Esophagus mucosa (tissue), 1 donor: ENCODE measurements at places on chromosomes 5 and 9.

- no peak for ATAC-seq
Measured at GRCh38 chr9:20292002-20292401, 330.3 kb downstream of the MLLT3 start.

DNA sequence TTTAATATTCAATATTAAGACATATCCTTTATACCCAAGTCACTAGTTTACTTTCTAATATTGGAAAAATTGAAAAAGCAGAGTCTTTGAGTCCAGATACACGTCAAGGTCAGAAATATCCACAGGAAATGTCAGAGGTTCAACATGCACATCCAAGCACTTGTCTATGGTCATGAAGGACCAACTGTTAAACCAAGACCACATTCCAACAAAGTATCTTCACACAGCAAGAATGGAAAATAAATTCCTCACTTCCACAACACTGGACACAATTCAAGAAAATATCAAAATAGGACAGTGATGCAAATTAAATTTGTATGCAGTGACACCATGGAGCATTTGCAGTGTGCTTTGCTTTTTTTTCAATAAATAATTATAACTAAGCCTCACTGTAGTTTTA lies 142.5 kb downstream of the GABRB2 start:
- no peak for ATAC-seq

DNA sequence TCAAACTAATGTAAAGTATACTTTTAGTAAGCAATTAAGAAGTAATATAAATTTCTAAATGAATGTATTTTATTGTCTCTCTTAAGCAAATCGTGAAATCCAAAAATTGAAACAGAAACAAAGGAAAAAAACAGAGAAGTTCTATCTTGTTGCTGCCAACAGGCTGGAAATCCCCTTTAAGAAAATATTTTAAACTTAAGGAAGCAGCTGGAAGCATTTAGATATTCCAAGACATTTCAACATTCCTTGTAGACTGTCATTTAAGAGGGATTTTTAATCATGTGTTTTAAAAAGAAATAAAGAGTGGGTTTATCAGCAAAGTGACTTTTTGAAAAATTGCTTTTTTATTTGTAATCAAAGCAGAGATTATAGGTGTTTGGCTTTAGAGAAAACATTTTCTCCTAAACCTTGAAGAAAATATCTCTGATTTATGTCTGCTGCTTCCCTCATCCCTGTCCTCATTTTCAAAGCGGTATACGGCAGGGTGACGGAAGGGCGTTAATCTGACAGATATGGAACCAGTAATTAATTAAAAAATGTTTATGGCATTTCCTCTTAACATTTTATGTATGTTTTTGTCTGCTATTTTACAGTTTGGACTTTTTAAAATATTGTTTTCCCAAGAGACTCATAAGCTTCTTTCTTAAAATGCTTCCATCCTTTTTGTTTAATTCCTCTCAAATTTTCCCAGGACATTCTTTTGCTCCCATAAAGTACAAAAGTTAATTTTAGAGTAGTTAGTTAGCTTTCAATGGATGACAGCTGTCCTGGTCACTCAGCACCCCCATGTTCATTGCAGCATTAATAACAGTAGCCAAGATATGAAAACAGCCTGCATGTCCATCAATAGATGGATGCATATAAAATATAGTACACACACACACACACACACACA lies 245.6 kb downstream of the LURAP1L start:
- no peak for ATAC-seq

- no peak for ATAC-seq
Measured at GRCh38 chr9:84230355-84231145, 110.0 kb downstream of the SLC28A3 start.

- peak; percentile 68 for ATAC-seq
Measured at GRCh38 chr5:112995764-112996618, 19.4 kb downstream of the DCP2 start.

DNA sequence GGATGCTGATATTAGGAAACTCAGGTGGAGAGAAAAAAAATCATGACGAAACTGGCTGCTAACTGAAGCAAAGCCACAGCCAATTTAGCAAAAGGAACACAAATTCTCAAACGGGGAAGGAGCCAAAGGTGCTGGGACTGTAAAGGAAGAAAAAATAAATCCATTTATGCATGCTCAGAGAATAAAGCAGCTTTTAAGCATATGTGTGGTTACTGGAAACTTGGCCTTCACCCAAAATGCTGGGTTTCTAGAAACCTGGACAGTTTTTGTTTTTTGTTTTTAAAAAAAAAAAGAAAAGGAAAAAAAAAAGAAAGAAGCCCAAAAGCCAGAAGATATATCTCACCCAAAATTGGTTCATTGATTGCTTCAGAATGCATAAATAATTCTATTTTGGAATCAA lies 8.0 kb downstream of the WHRN start:
- ATAC-seq, result no peak

GRCh38 chr5:51095486-51095885 lies 287.8 kb upstream of the ISL1 start:
- ATAC-seq, result no peak

GRCh38 chr9:73611032-73611431 lies 459.4 kb downstream of the ANXA1 start:
- ATAC-seq, result peak; percentile 94

DNA sequence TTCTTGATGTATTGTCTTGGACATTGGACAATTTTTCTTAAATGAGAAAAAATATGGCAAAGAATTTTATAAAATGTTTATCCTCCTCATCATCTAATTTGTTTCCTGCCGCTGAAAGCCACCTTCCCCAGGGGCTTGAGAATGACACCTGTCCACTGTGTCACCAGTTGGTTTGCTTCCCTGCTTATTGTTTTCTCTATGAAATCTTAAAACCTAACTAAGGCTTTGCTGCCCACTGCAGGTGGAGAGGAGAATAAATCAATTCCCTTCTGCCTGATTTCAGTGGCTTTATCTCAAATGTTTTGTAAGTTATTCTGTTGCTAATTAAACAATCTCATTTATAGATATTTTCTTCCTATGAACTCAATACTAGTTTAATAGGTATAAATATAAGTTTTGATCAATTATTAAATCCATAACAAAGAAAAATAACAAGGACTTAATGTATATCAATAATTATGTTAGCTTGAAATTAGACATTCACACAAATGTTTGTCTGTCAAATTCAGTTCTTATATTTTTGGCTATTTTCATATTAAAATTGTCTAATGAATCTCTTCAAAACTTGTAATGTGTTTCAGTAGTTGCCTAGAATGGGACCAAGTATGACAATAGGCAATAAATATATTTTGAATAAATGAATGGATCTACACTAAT lies 822.5 kb downstream of the PTPRD start:
- ATAC-seq, result no peak

- ATAC-seq, result no peak
Measured at GRCh38 chr9:109017061-109017460, 3.8 kb upstream of the CTNNAL1 start.

DNA sequence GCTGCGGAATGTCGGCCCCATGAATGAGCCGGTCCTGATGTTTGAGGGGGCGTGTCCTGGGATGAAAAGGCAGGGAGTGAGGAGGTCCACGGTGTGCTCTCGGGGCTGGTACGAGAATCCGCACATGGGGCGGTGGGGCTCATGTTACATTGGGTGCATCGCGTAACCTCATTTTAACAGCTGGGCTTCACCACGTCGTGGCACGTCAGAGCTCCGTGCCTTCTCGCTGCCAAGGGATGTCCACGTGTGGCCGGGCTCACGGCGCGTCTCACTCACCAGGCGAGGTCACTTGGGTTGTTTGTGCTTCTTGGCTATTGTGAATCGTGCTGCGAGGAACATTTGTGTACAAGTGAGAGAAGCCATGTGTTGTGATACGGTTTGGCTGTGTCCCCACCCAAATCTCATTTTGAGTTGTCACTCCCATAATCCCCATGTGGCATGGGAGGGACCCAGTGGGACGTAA lies 29.1 kb upstream of the IRX4 start:
- ATAC-seq, result no peak

- ATAC-seq, result peak; percentile 60
Measured at GRCh38 chr5:132258102-132259068, 889 bp downstream of the PDLIM4 start.

DNA sequence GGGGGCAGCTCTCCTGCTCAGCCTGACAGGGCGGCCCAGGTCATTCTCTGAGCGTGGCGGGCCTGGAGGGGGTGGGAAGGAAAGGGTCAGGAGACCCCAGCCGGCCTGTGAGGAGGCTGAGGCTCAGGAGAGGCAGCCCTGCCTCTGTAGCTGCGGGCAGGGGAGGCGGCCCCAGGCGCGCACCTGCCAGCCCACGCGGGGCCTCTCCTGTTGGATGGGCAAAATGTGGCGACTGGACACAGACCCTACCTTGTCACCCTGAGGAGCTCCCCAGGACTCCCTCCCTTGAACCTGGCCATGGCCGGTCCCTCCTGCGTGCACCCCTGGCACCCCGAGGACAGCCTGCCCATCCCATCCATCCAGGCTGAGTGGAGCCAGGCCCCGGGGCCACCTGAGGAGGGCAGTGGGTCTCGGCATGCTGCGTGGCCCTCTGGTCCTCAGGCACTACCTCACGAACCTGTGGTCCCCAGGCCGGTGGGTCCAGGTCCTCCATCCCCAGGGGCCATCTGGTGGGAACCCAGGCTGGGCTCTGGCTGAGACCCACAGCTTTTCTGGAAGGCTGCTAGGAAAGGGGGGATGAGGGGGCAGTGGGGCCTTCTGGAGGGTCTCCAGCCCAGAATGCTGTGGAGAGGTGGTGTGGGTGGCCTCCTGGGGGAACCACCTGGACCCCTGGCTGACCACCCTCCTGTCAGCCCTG lies 15.1 kb upstream of the NRARP start:
- no peak for ATAC-seq

DNA sequence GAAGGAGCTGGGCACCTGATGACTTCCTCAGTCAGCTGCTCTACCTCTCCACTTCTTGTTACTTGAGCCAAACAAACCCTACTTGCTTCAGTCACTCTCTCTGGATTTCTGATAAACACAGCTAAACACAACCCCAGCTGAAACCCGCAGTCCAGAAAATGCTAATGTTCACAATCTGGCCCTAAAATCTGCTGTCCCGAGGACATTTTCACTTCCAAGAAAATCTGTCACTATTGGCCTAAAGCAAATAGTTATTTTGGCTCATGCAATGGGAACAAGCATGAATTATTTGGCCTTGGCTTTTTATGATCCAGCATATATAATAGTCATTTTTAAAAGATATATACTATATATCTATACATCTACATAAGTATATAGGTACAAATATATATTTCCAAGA lies 19.1 kb downstream of the FAM81B start:
- ATAC-seq, result no peak

DNA sequence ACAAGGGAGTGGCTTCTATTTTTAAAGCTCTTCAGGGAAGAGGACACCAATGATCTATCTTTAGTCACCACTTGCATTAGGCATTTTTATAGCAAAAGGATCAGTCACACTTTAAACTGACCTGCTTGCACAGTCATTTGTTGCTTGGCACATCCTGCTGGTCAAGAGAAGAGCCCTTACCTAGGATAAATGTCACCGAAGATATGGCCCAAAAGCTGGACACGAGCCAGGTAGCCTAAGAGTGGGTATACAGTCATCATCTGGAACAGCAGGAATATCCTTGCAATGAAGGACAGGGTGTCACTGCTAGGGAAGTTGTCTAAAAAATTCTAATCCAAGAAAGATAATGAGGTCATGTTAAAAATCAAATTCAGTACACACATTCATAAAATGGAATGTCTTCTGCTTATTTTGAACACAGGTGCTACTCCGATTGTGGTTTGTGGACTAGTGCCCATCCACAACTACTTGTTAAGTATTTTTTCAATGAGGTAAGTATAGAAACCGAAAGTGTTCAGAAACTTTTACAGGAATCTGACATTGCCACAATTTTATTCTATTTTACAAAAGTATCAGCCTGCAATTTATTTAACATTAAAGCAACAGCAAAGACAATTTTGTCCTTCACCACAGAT lies 78.4 kb downstream of the SLC38A9 start:
- ATAC-seq, result peak; percentile 63

DNA sequence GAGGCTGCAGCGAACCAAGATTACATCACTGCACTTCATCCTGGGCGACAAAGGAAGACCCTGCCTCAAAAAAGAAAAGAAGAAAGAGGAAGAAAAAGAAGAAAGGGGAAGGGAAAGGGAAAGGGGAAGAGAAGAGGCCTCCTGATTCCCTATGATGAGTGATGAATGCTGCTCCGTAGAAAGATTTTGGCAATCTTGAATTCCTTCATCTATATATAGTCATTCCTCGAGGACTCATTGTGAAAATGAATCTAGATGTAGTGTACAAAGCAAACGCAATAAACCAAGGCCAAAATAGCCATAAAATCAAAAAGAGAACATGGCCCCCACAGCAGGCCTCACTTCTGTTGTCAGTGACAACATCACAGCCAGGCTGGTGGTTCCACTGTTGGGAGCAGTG lies 218.0 kb downstream of the DCP2 start:
- no peak for ATAC-seq

DNA sequence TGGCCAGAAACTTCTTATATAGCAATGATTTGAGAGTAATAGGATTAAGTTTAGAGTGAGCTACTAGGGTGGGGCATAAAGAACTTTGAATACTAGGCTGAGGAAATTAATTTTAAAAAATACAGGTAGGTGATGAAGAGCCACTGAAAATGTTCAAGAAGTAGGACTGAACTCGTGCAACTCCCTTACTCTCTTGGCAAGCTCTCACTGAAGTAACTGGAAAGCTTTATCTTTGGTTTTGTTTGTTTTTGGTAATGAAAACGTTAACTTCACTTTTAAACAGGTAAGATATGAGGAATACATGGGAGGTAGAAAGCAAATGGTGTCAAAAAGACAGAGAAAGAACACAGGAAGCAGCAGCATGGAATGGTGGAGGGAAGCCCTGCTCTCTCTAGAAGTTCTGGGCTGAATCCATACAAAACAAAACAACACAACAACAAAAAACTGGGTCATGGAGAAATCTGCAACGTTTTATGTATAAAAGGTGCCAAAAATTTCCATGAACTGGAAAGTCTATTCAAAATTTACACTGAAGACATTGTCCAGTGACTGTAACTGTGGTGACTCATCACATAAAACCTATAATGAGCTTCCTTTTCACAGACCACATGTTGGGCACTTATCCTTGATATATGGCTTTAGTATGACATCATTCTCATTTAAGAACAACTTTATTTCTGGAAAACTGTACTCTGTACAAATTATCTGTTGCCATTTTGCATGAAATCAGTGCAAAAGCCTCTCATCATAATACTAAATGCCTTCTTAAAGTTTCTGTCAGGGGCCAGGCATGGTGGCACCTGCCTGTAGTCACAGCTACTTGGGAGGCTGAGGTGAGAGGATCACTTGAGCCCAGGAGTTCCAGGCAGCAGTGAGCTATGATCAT lies 91.2 kb upstream of the CHD1 start:
- peak; percentile 71 for ATAC-seq
